ENCODE measurements at places on chromosomes 2 and 18.

- no peak for DNase-seq
Observed at GRCh38 chr2:222280795-222281194, 18.0 kb downstream of the PAX3 start.

GRCh38 chr2:6828299-6828584 lies 37.5 kb downstream of the CMPK2 start:
- DNase-seq, result peak; percentile 53

GRCh38 chr2:187918996-187919821 lies 365.0 kb upstream of the TFPI start:
- no peak for DNase-seq

DNA sequence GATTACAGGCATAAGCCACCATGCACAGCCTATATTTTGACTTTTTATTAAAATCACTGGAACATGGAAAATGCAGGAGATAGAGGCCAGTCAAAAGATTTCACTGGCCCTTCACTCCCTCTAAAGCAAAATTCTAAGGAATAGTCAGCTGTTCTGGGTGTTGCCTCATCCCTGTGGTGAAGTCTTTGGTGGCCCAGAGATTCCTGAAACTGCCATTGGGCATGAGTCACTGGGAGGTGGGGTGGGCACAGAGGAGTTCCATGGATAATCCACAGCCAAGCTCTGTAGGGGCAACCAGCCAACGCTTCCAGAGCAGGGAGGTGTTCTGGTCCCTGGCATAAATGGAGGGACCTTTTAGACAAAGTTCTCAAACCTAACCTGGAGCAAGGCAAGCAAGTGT lies 89.7 kb upstream of the TTC39C start:
- peak; percentile 87 for DNase-seq

- no peak for DNase-seq
Observed at GRCh38 chr2:4219571-4219970, 516.2 kb downstream of the DCDC2C start.

- DNase-seq, result no peak
Observed at GRCh38 chr2:234487356-234487755, 9.5 kb downstream of the ARL4C start.

DNA sequence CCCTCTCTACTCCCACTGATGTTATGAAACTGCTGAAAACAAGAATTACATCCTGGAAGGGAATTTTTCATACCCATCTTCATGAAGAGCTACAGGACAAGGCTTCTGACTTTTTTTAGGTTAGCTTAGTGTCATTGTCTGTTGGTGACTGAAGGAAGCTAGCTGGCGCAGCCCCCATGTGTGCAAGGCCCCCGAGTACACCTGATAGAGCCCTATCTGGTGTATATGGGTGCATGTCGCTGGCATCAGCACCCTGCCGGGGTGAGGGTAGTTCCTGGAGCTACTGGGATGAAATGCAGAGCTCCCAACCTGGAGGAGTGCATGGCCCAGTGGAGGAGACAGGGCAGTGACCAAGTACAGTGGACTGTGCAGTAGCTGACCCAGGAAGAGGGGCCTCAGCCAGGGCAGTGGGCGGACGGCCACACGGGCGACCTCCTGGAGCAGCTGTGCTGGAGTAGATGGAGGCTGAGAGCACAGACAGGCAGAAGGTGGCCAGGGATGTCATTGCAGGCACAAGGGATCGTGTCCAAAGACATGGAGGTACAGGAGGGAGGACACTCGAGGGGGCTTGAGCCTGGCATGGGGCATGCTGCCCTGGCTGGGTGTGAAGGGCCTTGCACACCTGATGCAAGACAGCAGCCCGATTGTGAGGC lies 12.1 kb downstream of the IMPA2 start:
- no peak for DNase-seq

DNA sequence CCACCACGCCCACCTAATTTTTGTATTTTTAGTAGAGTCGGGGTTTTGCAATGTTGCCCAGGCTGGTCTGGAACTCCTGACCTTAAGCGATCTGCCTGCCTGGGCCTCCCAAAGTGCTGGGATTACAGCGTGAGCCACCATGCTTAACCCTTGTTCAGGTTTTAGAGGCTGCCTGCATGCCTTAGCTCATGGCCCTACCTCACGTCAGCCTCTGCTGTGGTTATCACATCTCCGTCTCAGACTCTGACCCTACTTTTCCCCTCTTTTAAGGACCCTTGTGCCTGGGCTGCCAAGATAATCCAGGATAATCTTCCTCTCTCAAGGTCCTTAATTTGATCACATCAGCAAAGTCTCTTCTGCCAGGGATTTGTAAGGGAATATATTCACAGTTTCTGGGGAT lies 98.2 kb upstream of the PMAIP1 start:
- DNase-seq, result no peak
